Endothelial cell of umbilical vein (primary cell): ENCODE measurements at places on chromosomes 5 and 9. TPM values are rescaled to one million over a fixed set of nuclear protein-coding genes. Genes with fewer than 3 reads are reported as not detected.

CORO2A gene
- total RNA-seq = 0.30 and 0.53 TPM in 2 replicates

UBE2QL1 gene
- 0.15 and 0.21 TPM in 2 replicates for total RNA-seq

ASPN gene
- not detected in 2 replicates for total RNA-seq

PCDHB14 gene
- total RNA-seq = 0.55 and 1.0 TPM in 2 replicates

MELK gene
- total RNA-seq = 47.8 and 52.1 TPM in 2 replicates

KIAA1958 gene
- 5.0 and 5.2 TPM in 2 replicates for total RNA-seq

LCN9 gene
- total RNA-seq = not detected in 2 replicates

CDC20B gene
- total RNA-seq = 0.14 and 0.22 TPM in 2 replicates

BRINP1 gene
- not detected in 2 replicates for total RNA-seq

ITK gene
- total RNA-seq = not detected in 2 replicates

ORM2 gene
- not detected in 2 replicates for total RNA-seq

PCDHB16 gene
- total RNA-seq = 0.12 and 0.22 TPM in 2 replicates

SLC4A9 gene
- not detected in 2 replicates for total RNA-seq

DCAF10 gene
- 20.0 and 21.5 TPM in 2 replicates for total RNA-seq

CHMP5 gene
- total RNA-seq = 54.5 and 55.8 TPM in 2 replicates
